ENCODE measurements at places on chromosomes 5 and 9. TPM values are rescaled to one million over a fixed set of nuclear protein-coding genes. Genes with fewer than 3 reads are reported as not detected.
A peak's percentile ranks its signal among the peaks of the same experiment; 100 is the strongest.

CCNJL gene
- total RNA-seq, result 5.6 TPM

DAB2 gene
- 58.2 TPM for total RNA-seq

GRIA1 gene
- 0.24 TPM for total RNA-seq

ABCA1 gene
- total RNA-seq, result 19.8 TPM

ORM1 gene
- 4.8 TPM for total RNA-seq

LCP2 gene
- total RNA-seq, result 10.6 TPM

CLIC3 gene
- total RNA-seq, result 8.5 TPM

EFCAB9 gene
- total RNA-seq, result not detected

CFAP90 gene
- 0.15 TPM for total RNA-seq

HMCN2 gene
- total RNA-seq, result 6.0 TPM

PCDHAC2 gene
- total RNA-seq, result 2.9 TPM

PALM2AKAP2 gene
- total RNA-seq, result 97.6 TPM

NUTM2G gene
- not detected for total RNA-seq

- DNase-seq, result no peak
Observed at GRCh38 chr5:117093653-117094052, 519.0 kb upstream of the SEMA6A start.

DNA sequence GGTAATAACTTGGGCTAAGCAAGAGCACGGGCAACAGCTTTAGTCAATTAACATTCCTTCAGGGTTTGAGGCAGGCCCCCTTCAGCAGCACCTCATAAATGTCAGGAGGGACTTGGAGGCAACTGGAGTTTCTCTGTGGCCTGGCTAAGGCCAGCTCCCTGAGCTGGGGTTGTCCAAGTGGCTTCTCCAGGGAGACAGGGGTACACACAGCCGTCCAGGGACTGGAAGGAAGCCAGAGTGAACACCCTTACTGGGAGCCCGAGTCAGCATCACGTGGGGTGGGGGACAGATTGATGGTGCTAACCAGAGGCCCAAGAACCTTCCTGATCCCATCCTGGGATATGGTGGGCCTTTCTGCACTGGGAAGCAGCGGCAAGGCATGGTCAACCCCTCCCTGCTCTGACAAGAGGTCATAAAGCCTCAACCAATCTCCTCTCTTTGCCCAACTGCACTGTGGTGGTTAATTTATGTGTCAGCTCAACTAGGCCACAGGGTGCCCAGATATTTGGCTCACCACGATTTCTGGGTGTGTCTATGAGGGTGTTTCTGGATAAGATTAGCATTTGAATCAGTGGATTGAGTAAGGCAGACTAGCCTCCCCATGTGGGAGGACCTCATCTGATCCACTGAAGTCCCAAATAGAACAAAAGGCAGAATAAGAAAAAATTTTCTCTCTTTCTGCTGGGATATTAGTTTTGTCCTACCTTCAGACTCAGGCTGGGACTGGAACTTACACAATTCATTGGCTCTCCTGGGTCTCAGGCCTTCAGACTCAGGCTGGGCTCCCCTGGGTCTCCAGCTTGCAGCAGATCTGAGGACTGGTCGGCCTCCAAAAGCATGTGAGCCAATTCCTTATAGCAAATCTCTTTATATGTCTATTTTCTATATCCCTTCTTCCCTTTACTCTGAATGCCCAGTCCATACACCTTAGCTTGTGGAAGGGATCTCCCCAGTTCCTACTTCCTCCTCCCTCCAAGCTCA, 127.2 kb upstream of the LARP1 start:
- no peak for DNase-seq

- no peak for DNase-seq
Observed at GRCh38 chr9:74444369-74444768, 52.8 kb upstream of the RORB start.

- DNase-seq, result no peak
Observed at GRCh38 chr5:99088309-99088708, 159.5 kb upstream of the CHD1 start.

DNA sequence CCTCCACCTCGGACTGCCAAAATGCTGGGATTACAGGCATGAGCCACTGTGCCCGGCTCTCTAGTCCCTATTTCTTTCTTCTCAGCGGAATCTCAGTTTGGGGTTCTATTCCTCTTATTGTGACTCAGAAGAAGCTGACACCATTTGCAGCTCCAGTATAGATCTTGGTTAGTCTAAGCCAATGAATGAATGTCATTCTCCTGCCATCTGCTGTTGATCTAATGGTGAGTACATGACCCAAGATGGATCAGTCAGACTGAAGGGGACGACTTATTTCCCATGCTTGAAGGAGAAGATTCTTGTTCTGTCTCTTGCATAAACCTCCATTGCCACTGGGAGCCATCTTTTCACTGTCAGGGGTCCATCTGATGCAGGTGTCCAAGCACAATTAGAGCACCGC, 76.0 kb upstream of the KLF9 start:
- no peak for DNase-seq

DNA sequence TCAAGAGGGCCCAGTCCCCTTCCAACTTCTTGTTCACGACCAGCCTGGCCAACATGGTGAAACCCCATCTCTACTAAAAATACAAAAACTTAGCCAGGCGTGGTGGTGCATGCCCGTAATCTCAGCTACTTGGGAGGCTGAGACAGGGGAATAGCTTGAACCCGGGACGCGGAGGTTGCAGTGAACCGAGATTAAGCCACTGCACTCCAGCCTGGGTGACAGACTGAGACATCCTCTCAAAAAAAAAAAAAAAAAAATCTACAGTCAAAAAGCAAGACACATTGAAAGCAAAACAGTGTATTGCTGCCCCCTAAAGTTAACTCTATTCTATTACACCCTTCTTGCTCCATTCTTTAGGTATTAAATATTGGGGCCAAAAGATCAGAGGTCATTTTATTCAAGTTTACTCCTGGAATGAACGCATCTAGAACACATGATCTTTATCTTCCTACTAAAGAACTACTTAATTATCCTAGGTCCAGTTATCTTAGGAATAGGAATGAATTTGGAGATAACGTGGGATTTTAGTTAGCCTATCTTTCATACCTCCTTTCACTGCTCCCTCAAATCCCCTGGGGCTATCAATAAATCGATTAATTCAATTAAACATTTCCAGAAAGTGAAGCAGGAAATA, 2.4 kb downstream of the ATG12 start:
- DNase-seq, result no peak

DNA sequence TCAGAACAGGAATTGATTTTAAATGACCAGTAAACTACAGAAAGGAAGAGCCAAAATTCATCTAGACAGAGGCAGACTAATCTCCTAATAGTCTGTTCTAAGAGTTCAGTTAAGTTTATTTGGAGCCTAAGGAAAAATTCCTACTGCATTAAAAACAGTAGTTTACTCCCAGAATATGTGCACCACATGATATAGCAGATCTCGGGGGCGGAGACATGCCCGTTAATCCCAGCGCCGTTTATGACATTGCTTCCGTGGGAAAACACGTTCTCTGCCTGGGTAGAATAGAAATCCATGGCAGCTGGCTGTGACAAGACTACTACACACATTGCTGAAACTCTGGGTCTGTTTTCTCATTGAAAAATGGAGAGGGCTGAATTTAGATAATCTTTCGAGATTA, 11.4 kb downstream of the HABP4 start:
- DNase-seq, result no peak

DNA sequence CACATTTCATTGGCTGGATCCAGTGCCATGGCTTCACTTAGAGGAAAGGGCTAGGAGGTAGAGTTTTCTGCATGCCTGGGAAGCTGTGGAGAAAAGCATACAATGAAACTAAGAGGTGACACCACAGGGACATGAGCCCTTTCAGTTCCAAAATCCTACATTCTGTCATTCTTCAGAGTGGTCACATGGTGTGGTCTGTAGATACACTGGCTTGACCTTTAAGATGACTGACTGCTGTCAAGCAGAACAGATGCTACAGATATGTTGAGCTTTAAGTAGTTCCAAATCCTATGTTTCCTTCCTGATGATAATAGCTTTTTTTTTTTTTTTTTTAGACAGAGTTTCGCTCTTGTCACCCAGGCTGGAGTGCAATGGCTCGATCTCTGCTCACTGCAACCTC, 26.2 kb downstream of the DMRT3 start:
- no peak for DNase-seq

GRCh38 chr9:79812099-79812498, 240.3 kb downstream of the TLE4 start:
- no peak for DNase-seq

DNA sequence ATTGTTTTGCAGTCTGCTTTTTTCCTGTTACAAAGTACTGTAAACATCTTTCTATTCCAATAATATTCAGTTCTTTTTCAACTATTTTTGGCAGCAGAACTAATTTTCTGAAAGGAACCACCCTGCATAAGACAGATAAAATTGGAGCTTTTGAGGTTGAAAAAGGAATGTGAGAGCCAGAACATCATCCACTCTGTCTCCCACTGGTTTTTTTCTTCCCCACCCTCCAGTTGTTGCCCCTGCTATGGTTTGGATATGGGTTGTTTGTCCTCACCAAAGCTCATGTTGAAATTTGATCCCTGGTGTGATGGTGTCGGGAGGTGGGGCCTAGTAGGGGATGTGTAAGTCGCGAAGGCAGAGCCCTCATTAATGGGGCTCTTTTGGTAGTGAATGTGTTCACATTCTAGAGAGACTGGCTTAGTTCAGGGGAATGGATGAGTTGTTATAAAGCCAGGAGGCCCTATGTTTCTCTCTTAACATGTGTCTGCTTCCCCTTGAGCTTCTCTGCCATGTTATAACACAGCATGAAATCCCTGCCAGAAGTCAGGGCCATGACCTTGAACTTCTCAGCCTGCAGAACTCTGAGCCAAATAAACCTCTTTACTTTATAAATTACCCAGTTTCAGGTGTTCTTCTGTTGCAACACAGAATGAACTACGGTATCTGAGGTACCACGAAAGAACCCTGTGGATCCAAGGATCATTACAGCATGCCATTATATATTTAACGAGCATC, 34.8 kb upstream of the MAST4 start:
- no peak for DNase-seq

DNA sequence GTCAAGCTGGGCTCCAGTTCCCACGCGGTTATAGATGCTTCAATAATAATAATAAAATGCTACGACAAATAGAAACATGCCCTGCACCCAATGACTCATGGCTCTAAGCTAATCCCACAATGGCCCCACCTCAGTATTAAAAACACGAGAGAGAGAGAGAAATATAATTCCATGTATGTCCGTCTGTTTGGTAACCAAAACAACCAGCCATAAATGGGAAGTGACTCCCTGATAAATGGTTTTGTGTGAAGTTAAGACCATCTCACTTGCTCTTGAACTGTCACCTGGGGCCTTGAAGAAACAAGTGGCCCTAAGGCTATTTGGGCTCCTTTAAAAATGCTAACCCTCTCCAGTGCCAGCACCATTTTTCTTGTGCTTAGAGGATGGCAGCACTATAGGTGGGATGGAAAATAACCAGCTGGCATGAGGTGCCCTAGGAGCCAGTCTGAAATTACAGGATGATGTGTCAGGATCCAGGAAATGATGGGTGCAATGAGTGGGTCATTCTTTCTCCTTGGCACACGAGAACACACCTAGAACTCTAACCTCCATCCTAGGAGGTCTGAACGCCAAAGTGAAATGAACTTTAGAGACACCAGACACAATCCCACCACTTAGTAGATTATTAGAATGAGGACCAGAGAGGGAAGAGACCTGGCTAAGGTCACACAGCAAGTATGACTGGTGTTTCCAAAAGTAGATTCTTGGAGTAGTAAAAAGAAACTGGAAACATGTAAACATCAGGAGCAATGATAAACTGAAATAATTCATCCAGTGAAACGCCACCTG, 35.7 kb upstream of the ADRB2 start:
- DNase-seq, result no peak

GRCh38 chr9:126490214-126490631, 123.5 kb upstream of the LMX1B start:
- DNase-seq, result no peak

DNA sequence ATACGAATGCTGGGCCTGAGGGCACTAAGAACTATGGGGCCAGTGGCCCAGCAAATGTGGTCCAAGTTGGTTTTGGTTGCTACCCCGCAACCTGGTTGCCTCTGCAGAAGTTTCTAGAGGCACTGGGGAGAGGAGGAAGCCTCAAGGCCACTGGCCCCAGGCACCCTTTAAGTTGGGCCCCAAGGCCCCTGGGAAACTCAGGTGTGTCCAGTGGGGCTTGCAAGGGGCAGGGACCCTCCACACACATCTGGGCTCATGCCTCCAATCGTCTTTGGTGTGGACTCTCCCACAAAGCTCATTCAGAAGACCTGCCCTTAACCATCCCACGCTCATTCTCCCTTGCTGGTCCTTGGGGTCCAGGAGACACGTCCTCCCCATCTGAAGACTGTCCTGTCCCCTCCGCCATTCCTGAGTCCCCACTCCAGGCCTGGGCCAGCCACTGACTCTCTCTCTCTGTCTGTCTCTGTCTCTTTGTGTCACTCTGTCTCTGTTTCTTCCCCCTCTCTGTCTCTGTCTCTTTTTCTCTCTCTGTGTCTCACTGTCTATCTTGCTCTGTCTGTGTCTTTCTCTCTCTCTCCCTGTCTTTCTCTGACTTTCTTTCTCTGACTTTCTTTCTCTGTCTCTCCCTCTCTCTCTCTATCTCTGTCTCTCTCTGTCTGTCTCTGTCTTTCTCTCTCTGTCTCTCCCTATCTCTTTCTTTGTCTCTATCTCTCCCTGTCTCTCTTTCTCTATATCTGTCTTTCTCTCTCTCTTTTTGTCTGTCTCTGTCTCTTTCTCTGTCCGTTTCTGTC, 3.3 kb upstream of the SLC6A19 start:
- peak; percentile 7 for DNase-seq

- DNase-seq, result no peak
Observed at GRCh38 chr5:135386886-135387628, 12.0 kb downstream of the MACROH2A1 start.

- no peak for DNase-seq
Observed at GRCh38 chr5:35233601-35234000, 3.3 kb upstream of the PRLR start.

- DNase-seq, result no peak
Observed at GRCh38 chr5:39599721-39600431, 175.1 kb upstream of the DAB2 start.

GRCh38 chr5:7667216-7667767, 183.6 kb downstream of the CFAP90 start:
- DNase-seq, result no peak

GRCh38 chr9:75455444-75455921, 367.2 kb downstream of the OSTF1 start:
- no peak for DNase-seq

DNA sequence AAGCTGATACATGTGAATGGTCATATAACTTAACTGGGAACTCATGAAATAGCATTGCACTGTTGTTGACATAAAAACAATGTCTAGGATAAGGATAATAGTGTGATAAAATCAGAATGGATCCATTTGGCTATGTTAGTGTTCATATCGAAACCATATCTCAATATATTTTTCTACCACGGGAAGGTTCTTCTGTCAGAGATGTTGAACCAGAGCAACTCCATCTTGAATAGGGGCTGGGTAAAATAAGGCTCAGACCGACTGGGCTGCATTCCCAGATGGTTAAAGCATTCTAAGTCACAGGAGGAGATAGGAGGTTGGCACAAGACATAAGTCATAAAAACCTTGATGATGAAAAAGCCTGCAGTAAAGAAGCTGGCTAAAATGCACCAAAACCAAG, 56.3 kb downstream of the FNIP1 start:
- no peak for DNase-seq

DNA sequence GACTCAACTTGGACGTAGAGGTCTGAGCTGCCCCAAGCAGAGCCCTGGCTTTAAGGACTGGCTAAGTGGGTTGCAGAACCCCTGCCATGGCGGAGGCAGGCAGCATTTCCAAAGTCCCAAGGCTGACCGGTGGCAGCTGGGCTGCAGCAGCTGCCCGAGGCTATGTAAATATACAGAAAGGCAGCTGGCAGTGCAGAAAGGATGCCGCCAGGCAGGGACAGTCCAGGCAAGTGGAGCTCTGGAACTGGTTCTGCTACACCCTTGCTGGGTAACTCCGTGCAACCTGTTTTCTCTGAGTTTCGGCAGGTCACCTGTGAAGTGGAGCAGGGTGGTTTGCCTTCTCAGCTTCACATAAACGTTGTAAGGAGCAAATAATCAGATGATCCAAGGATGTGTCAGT, 46.0 kb downstream of the SHB start:
- no peak for DNase-seq

Measured in left cardiac atrium (tissue), 4 donors.